ENCODE measurements at places on chromosomes 7 and 10.

GRCh38 chr7:26157520-26158105 is 5.6 kb downstream of the NFE2L3 start:
- DNase-seq, result no peak

DNA sequence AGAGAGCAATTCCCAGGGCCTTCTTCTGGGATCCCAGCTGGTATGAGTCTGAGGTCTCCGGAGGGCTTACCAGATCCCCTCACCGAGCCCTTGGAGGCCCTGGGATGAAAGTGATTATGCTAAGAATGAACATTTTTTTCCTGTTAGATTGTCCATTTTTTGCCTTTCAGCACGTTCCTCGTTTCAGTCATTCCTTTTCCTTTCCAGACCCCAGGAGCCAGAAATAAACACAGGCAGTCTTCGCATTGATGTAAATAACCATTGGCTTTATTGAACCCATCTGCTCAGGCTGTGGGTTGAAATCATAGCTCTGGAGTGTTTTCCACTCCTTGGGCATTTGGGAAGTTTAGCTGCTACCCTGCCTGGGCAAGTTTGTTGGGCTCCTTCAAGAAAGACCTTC is 320.9 kb upstream of the AUTS2 start:
- no peak for DNase-seq

DNA sequence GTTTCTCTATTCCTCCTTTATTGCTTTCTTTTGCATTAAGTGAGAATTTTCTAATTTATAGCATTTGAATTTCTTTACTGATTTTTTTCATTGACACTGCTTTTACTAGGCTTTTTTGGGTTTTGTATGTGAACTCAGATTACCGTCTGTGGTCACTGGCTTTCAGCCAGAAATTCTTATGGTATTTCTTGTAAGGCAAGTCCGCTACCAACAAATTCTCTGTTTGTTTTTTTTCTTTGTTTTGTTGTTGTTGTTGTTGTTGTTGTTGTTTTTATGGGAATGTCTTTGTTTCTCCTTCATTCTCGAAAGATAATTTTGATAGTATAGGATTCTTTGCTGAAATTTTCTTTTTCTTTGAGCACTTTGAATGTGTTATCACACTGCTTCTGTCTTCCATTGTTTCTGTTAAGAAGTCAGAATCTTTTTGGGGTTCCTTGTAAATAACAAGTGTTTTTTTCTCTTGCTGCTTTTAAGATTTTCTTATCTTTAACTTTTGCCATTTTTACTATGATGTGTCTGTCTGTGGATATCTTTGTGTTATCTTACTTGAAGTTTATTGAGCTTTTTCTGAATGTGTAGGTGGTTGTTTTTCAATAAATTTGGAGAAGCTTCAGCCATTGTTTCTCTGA is 7.2 kb downstream of the NET1 start:
- DNase-seq, result no peak

DNA sequence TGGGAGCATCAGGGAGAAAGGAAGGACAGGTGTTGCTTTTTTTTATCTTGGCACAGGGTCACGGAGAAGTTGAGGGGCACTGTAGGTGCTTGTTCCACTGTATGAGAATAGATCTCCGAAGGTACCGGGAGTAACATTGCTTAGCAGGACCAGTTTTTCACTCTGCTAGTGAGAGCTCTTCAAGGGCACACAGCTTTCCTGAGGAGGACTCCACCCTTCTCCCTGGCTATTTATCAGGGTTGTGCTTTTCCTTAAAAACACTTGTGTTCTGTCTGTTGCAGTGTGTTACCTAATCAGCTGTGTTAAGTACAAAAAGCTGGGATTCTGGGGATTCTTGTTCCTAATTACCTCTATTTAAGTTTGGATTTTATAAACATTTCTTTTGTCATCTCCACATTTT is 160.5 kb downstream of the SND1 start:
- no peak for DNase-seq

DNA sequence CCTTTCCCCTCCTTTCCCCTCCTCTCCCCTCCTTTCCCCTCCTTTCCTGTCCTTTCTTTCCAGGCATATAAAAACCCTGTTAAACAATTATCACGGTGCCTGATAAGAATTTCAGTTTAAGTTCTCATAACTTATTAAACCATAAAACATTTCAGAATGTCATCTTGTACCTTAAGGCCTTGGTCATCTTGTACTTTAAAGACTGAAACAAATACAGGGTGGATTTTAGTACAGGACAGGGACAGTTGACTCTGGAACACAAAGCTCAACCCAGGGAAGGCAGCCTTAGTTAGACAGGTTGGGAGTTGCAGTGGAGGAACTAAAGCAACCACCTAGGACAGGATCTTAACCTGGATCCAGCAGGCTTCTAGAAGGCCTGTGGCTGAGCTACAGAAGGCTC is 1.2 kb downstream of the AGR3 start:
- no peak for DNase-seq
